ENCODE measurements at places on chromosomes 12 and 14.

GRCh38 chr12:45718306-45718705 is 11.2 kb upstream of the ARID2 start:
- no peak for DNase-seq

DNA sequence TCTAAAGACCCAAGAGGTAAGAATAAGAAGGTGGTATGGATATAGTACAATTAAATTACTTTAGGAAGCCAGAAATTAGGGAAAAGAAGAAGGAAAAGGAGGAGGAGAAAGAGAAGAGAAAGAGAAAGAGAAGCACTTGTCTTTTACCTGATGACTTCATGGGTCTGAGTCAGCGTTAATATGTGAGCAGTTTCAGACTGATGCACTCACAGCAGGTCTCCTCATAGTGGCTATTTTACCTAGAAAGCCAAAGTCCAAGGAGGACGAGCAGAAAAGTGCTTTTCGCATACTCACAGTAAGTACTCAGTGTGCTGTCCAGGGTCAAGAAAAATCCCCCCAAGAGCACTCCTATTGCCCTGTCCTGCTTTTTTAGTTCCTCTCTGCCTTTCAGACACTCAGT is 222.1 kb downstream of the C12orf42 start:
- no peak for DNase-seq

DNA sequence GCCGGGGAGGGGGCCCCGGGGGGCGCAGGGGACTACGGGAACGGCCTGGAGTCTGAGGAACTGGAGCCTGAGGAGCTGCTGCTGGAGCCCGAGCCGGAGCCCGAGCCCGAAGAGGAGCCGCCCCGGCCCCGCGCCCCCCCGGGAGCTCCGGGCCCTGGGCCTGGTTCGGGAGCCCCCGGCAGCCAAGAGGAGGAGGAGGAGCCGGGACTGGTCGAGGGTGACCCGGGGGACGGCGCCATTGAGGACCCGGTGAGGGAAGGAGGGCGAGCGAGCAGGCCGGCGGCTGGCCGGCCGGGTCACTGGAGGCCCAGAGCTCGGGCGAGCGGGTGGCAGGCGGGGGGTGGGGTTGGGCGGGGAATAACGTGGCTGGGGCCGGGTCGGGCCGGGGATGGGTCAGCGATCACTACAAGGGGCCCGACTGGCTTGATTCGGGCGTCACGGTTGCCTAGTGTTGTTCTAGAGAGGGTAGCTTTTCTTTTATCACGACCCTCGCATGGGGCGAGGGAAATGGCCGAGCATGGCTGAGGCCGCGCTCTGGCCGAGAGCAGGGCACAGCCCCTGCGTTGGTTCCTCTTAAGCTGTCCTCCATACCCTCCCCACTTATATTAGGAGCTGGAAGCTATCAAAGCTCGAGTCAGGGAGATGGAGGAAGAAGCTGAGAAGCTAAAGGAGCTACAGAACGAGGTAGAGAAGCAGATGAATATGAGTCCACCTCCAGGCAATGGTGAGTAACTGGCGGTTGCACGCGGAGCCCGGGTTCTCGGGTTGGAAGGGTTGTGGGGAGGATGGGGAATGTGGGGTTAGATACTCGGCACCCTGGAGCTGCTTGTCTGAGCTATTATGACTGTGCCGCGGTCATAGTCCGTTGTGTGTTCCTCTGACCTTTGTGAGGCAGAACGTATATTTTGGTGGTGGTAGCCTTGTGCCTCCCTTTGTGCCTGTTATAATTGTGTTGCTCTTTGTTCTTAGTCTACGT is 603 bp downstream of the PABPN1 start:
- DNase-seq: no peak

GRCh38 chr12:5514545-5514944 is 82.6 kb downstream of the NTF3 start:
- no peak for DNase-seq

- DNase-seq: peak; percentile 70
Measured at GRCh38 chr14:30855345-30856037, 18.9 kb upstream of the COCH start.

GRCh38 chr12:7209958-7210357 is 20.5 kb downstream of the PEX5 start:
- DNase-seq: no peak

GRCh38 chr14:89315493-89316470 is 101.3 kb downstream of the FOXN3 start:
- no peak for DNase-seq

DNA sequence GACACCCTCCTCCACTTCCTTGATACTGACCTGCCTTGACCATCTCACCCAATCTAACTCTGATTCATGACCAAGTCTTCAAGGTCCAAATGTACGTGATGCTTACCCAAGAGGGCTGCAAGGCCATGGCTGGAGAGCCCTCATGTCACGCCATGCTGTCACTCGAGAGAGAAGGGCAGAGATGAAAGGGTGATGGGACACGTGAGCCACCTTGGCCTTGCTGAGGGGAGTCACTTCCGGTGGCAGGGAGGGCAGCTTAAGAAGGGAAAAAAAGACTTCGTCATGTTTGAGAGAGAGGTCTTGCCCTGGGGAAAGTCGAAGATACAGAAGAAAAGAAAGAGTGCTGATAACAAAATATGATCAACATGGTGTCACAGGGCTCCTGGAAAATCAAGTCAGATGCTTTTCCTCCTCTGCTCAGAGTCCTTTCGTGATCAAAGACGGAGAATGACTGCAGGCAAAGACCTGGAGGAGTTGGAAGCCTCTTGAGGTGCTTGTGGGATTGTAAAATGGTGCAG is 3.3 kb upstream of the SCARB1 start:
- no peak for DNase-seq

DNA sequence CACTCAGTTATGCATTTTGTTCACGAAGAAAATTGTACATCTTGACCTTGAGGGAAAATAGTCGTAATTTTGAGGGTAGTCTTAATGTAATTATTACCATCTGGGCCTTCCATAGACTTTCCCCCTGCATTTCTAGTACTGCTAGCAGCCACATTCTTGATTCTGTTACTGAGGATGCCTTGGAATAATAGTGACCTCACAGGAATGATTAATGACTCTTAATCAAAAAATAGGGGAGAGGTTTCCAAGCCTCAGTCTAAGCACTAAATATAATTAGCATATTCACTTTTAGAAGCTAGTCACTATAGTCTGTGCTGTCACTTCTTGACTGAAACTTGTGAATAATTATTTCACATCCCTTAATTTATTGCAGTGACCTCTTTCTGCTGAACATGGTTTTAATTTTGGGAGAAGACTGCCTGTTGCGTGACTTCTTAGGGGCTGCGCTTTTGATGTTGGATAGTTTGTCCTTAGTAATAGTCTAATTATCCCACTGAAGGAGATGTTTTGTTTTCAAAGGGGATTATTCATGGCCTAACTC is 400.5 kb downstream of the ADAMTS20 start:
- DNase-seq: no peak

DNA sequence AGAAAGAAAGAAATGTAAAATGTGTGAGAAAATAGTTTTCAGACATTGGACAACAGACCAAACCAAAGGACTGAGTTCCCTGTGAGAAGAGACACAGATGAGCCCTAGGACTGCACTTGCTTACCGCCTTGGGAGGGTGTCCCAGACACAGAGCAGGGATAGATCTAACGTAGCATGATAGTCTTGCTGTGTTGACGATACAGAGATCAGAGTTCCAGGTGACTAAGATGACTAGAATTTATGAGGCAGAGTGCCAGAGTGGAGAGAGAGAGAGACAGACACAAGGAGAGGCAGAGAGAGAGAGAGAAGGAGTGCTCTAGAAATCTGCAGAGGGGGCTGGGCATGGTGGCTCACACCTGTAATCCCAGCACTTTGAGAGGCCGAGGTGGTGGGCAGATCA is 148.2 kb upstream of the LMNTD1 start:
- DNase-seq: no peak

GRCh38 chr12:105470601-105471000 is 140.1 kb downstream of the C12orf75 start:
- no peak for DNase-seq

- no peak for DNase-seq
Measured at GRCh38 chr14:89260898-89261297, 156.1 kb downstream of the FOXN3 start.

DNA sequence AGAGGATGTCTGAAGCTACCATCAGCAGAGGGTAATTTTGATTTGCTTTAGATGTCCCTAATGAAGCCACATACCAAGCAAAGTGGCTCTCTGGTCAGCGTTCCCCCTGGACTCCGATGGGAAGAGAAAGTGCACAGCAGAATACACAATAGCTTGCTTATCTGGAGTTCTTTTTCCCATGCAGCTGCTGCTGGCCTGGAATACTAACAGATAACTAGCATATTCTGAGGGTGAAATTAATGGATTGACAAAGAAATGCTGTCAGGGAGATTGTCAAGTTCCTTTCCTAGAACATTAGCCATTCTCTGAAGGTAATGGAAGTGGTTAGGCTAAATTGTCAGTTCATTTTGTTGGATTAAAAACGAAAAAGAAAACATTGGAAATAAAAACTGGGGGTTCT is 391.3 kb downstream of the FLRT2 start:
- DNase-seq: no peak

GRCh38 chr12:2489275-2489674 is 305.5 kb upstream of the FKBP4 start:
- DNase-seq: no peak

GRCh38 chr14:88009486-88009885 is 4.6 kb downstream of the GPR65 start:
- DNase-seq: no peak

GRCh38 chr14:59481871-59482540 is 2.2 kb downstream of the L3HYPDH start:
- no peak for DNase-seq

DNA sequence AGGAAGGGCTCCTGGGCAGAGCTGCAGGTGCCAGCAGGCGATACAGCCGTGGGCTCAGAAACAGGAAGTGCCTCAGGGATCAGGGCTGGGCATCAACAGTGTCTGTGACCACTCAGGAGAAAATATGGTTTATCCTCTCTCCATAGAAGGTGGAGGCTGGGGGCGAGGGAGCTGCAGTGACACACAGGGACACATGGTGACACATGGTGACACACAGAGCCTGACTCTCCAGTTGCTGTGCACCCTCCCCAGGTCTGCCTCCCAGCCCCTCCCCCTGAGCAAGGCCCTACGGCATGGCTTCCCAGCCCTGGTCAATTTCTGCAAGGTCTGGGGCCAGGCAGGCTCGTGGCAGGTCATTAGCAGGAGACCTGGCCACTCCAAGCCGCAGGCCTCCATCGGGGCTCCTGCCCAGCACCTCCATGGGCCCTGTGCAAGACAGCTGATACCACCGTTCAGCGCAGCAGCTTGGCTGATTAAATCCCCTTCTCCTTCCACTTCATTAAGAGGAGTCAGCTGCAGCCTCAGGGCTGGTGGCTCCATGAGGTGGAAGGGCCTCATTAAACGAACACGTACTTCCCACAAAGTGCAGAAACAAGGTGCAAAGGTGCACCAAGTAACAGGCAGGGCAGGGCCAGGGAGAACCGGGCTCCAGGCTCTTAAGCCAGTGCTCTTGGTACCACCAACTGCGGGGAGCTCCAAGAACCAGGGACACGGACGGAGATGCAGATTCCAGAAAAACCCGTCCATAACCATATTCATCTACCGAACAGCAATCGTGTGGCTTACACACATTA is 60.7 kb downstream of the CCNK start:
- DNase-seq: no peak

DNA sequence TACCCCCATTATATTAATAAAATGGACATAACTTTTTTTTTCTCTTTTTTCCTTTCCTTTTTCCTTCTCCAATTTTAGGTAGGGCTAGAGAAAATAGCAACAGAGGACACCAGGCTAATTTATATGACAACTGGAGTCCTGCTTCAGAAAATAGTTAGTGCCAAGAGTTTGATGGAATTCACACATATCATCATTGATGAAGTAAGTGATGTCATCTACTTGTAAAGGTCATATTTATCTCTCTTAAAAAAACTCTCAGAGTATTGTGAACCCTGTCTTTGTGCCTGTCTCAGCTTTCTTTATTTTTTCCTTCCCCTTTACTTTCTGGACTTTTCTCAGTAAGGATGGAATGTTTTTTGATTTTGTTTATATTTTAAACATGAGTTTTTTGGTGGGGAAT is 24.3 kb upstream of the RD3L start:
- no peak for DNase-seq

GRCh38 chr12:105033851-105034250 is 47.7 kb downstream of the NOPCHAP1 start:
- DNase-seq: no peak

- DNase-seq: no peak
Measured at GRCh38 chr14:64645220-64645892, 58.9 kb upstream of the PLEKHG3 start.

DNA sequence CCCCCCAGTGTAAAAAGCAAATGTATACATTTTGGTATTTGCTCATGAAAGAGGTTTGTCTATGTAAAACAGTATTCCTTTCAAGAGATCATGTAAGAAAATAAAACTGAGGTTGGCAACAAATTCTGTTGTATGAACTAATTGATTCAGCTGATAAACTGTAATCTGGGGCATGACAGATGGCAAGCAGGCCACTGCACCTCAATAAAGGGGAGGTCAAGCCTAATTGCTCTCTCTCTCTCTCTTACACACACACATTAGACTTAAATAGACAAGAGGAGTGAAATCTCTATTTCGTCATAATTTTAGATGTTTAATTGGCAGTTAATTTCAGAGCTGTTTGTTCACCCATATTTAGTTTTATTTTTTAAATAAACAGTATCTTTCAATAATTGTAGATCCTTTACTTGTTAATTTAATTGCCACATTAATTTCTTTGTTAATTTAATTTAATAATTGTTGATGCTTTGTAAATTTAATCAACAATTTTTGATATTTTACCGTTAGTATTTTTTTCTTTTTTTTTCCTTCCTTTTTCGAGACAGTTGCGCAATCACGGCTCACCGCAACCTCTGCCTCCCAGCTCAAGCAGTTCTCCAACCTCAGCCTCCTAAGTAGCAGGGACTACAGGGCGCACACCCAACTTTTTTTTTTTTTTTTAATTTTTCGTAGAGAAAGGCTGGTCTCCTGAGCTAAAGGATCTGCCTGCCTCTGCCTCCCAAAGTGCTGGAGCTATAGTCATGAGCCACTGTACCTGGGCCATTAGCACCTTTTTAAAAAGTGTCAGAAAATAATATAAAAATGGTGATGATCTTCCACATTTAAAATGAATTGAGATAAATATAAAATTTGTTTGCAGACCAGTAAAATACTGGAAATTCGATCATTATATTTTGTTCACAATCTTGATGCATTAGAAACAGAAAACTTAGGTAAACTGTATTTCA is 577.7 kb downstream of the SLC16A7 start:
- DNase-seq: no peak

GRCh38 chr12:22282283-22282682 is 52.2 kb downstream of the ST8SIA1 start:
- no peak for DNase-seq

GRCh38 chr12:129036135-129036534 is 182.9 kb downstream of the GLT1D1 start:
- DNase-seq: no peak

GRCh38 chr12:75692876-75693275 is 181.5 kb upstream of the KRR1 start:
- no peak for DNase-seq

Data from GM10248 (cell line).